Effector memory CD8-positive, alpha-beta T cell (primary cell): ENCODE measurements at places on chromosomes 16 and 17.

DNA sequence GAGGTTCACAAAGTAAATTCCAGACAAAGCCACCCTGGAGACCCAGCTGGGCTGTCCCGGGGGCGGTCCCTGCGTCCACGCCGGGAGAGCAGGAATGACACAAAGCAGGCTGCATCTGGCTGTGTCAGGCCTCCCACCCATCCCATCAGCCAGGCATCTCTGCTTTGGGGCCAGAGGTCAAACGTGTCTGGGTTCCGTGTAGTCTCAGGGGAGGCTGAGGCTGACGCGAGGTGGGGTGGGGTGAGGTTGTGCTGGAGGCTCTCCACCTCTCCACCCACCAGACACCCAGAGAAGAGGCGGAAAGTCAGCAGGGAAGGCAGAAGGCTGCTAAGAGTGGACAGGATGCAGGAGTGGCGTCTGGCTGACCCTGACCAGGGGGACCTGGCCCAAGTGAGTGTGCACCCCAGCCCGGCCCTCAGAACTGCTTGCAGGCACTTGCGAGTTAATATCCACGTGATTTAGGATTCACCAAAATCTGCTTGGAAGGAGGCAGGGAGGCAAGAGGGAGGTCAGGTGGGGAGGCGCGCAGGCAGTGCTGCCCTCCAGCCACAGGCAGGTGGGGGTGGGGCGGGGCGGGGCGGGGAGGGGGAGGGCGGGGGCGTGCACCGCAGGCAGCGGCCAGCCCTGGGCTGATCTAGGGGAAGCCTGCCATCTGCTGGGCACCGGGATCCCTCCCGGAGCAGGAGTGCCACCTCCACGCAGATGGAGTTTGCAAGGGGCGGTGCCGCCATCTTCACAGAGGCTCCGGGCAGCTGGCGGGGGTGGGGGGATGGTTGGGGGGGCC lies 44.3 kb downstream of the TBC1D16 start:
- peak; percentile 75 for DNase-seq

GRCh38 chr17:79388556-79389295 lies 222.1 kb downstream of the RBFOX3 start:
- DNase-seq, result no peak

DNA sequence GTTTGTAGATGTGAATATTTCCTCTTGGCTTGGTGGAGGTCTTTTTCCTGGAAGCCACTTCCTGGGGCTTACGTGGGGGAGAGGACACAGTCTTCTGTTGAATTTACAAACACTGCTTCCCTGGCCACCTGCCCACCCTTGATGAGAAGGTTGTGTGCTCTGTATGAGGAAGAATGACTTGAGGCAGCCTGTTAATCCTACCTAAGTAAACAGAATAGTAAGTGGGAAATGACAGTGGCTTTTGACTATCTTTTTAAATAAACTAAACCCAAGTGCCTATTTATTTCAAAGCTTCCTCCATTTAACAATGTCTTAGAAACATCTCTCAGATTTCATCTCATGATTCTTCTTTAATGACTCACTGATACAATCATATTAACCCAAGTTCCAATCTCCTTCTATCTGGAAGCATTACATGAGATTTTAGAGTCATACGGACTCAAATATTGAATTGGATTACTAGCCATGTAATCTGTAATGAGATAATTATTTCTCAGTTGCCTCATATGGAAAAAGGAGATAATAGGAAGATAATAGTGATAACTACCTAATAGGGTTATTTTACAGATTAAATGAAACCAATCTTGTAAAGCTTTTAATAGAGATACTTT lies 96.6 kb upstream of the SMIM36 start:
- DNase-seq, result no peak

- no peak for DNase-seq
Measured at GRCh38 chr16:3656491-3657468, 2.3 kb downstream of the DNASE1 start.

DNA sequence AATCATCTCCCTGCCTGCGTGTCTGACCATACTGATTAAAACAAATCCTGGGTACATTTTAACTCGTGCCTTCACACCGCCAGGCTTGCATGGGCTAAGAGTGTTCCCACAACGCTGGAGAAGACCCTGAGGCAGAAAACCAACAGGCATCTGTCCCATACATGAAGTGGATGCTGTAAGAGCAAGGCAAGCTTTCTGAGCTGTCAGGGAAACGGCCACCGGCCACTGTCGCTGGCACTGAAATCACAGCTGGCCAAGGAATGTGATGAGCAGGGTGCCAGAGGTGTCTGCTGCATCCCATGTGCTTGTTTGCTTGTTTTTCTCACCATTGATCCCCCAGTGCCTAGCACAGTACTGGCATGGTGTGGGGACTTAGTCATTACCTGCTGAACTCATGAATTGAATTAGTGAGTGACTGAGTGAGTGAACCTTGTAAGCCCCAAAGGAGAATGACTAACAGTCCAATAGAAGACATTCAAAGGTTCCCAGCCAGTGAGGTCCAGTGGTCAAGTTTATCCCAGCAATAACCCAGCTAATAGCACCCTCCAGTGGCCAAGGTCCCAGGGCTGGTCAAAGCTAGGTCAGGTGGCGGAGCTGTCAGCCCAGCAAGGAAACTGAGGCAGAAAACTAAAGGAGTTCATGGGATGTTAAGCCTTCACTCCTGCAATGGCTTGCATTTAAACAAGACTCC lies 92.7 kb upstream of the CDH5 start:
- DNase-seq, result no peak

- no peak for DNase-seq
Measured at GRCh38 chr17:17398943-17399926, 77.6 kb upstream of the MED9 start.

GRCh38 chr16:57601801-57602478 lies 26.5 kb upstream of the ADGRG1 start:
- DNase-seq, result peak; percentile 54
